Mesothelial cell of epicardium (in vitro differentiated cells): ENCODE measurements at places on chromosomes 4 and X.

DNA sequence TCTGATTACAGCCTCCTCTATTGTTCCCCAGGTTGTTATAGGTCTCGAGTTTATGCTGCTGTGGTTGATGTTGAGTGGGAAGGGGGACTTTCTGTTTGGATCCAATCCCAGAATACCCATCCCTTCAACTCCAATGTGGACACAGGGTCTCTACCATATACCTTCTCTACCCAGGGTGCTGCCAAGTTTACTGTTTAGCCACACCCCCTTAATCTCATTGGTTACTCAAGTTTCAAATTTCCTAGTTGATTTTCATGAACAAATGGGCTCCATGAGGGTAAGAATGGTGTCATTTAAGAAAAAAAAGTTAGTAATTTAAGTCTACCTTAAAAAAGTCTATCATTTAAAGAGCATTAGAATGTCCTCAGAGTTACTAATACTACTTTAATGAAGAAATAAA lies 3.6 kb upstream of the SPP1 start:
- no peak for DNase-seq

- no peak for DNase-seq
These were observed 76.9 kb downstream of the SHROOM3 start for GRCh38 chr4:76511947-76512346.

GRCh38 chr4:181968371-181968770 lies 274.8 kb upstream of the TENM3 start:
- DNase-seq: no peak

DNA sequence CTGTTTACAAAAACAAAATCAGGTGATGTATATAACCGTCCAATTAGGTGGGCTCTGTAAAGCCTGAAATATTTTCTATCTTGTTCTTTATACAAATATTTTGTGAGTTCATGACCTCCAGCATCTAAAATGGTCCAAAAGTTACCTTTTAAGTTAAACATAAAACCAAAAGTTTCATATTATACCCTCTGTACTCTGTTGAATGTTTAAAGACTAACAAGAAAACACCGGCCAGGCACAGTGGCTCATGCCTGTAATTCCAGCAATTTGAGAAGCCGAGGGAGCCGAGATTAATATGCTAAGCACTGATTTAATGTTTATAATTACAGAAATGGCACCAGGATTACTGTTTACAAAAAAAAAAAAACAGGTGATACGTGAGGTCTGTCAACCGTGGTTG lies 328.4 kb downstream of the DHRSX start:
- no peak for DNase-seq

GRCh38 chr4:79917246-79917645 lies 155.8 kb downstream of the ANTXR2 start:
- no peak for DNase-seq

GRCh38 chr4:32778025-32778424 lies 2057.9 kb downstream of the PCDH7 start:
- no peak for DNase-seq

- no peak for DNase-seq
These were observed 15.6 kb downstream of the RBM41 start for GRCh38 chrX:107102980-107103379.

DNA sequence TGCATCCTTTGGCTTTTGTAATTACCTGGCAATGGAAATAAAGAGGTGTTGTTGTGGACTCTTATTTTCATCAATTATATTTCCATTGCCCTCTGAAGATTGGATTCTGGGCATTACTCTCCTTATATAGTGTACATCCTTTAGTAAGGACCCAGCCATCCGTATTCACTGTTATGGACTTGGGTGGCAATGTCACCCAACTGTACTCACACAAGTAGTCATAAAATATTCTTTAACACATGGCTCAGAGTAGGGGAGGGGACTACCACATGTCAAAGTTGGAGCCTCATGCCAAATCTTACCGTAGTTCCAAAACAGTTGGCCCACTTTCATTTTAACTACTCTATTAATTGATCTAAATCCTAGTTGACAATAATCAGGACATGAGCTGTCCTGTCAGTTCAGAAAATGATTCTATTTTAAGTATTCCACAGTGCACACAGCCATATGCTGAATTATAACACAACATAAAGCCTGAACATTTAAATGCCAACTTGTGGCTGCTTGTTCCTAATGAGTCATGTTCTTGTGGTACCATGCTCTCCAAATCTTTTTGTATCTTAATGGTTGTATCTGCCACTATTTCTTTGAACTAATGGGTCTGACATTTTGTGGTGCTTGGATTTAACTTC lies 4.9 kb downstream of the FRAS1 start:
- DNase-seq: no peak

DNA sequence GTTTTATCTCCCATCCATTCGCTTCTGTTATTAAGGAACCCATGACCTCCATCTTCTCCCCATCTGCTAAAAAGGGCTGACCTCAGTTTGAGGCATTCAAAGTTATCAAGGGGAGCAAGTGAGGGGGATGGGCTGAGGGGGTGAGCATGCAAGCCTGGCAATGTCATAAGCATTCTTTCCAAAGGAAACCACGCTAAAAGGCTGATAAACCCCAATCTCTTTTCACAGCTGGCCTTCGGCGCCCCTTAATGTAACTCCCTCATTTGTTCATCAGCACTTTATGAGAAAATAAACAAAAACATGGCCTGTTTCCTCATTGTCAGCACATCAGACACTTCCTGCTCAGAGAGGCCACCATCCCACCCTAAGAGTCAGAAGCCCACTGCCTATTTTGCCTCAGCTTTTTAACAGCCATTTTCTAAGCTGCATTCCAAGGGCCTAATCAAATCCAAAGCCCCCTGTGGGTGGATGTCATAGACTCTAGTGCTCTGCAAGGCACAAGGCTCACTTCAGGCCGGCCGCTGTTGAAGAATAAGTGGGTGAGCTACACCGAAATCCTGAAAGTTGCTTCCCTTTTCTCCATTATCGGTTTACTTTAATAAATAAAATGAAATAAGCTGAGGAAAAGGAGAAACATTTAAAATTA lies 92.0 kb upstream of the SRD5A3 start:
- no peak for DNase-seq

- peak; percentile 94 for DNase-seq
These were observed 69.3 kb downstream of the MGST2 start for GRCh38 chr4:139734875-139735380.

GRCh38 chrX:17397074-17397473 lies 22.1 kb downstream of the NHS start:
- no peak for DNase-seq

GRCh38 chr4:163556177-163556576 lies 61.7 kb downstream of the TMA16 start:
- no peak for DNase-seq

GRCh38 chrX:18149454-18149853 lies 71.2 kb downstream of the BEND2 start:
- DNase-seq: no peak

DNA sequence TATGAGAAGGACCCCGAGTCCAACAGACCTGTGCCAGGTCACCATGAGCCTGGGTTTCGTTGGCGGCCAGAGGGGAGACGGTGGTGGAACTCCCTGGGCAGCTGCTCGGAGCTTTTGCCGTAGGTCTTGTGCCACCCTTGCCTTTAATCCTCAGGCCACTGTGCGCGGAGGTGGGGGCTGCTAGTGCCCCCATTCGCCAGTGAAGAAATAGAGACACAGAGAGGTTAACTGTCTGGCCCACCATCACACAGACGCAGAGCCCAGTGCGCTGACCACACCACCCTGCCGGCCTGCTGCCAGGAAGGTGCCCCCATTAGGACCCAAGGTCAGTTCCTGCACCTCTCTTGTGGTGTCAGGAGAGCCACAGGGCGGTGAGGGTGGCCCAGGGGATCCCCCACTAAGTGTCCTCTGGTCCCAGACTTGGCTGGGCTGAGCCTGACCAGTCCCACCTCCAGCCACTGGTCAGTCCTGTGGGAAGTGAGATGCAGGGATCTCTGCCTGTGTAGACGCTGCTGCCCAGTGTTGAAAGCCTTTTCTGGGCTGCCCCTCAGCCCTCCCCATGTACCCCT lies 28.3 kb upstream of the HTRA3 start:
- DNase-seq: no peak

DNA sequence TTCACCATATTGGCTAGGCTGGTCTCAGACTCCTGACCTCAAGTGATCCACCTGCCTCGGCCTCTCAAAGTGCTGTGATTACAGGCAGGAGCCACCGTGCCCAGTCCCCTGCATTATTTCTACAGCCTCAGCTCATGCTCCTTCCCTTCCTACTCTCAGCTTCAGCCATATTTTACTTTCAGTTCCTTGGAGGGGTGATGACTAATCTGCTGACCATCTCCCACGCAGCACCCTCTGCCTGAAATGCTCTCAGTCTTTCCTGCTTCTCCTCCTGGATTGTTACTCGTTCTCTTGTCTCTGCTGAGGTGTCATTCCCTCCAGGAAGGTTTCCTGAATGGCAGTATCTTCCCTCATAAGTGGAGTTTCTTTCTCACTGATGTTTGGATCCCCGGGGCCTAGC lies 63.3 kb downstream of the MOSPD2 start:
- DNase-seq: no peak

GRCh38 chr4:36159208-36159607 lies 85.1 kb downstream of the ARAP2 start:
- no peak for DNase-seq

DNA sequence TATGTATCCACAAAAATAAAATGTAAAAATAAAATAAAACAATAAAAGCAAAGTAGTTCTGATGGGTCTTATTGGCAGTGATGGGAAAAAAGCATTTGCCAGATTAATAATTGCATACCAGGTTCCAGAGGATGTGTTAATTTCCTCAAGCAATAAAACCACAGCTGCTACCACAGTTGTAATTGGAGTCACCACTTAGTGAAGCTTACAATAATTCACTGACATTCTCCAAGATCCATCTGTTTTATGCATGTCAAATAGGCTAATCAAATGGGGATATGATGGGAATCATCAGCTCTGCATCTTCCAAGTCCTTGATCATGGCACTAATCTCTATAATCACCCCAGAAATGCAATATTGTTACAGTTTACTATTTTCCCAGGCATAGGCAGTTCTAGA lies 123.5 kb upstream of the EMCN start:
- no peak for DNase-seq

- no peak for DNase-seq
These were observed 486.7 kb upstream of the MAGEB2 start for GRCh38 chrX:29728639-29729038.

DNA sequence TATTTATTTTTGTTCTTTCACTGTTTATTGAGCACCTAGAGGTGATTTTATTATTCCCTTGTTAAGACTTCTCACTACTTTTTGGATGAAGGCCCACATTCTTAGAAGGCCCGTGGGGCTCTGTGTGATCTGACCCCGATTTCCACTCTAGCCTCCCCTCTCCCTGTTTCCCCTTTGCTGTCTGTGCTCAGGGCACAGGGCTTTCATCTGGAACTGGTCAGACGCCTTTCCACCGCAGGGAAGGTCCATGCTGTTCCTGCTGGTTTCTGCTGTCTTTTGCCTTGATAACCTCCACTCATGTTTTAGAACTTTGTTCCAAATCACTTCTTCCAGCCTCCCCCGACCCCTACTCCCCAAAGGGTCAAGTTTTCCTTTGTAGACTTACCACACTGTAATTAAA lies 31.3 kb upstream of the ANAPC4 start:
- DNase-seq: no peak

DNA sequence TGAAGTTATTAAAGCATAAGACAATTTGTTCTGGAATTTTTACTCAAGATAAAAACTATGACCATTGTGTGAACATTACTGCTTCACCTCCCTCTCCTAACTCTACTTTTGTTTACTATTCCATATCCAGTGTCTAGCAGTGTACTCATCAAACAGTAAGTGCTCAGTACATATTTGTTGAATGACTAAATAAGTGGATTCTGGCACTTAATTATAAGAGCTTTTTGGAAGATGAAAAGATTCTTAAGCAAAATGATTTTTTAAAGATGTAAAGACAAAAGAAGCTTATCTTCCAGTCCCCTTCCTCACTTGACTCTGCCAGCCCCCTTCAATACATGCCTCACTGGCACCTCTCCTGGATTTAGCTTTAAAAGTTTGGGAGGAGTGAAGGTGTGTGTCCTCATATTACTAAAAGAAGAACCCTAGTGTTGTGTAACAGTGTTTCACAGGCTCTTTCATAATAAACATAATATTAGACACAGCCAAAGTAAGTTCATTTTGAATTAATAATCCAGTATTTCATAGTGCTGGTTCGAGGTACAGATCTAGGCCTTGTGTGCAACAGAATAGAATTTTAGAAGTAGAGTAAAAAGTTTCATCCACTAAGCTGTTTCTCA lies 53.0 kb downstream of the GAB1 start:
- DNase-seq: no peak

GRCh38 chrX:63751481-63751880 lies 33.5 kb downstream of the ARHGEF9 start:
- DNase-seq: no peak

- no peak for DNase-seq
These were observed 11.2 kb downstream of the CDKN2AIP start for GRCh38 chr4:183455431-183456195.

DNA sequence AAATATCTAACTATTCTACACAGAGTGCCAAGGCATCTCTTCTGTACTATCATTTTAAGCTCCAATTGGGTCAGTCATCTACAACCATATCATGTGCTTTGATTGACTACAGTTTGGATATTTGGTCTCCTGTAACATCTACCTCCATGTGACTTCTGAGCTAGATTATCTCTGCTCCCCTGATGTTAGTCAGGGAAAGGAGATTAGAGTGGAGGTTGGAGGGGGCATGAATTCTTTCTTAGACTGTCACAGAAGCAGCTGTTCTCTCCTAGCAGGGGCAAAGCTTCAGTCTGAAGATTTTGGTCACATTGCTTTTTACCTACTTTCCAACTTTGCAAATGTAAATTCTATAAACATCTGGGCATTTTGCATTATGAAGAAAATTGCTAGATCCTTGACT lies 62.6 kb upstream of the C4orf54 start:
- DNase-seq: no peak

GRCh38 chrX:107398115-107398514 lies 51.3 kb upstream of the FRMPD3 start:
- no peak for DNase-seq

DNA sequence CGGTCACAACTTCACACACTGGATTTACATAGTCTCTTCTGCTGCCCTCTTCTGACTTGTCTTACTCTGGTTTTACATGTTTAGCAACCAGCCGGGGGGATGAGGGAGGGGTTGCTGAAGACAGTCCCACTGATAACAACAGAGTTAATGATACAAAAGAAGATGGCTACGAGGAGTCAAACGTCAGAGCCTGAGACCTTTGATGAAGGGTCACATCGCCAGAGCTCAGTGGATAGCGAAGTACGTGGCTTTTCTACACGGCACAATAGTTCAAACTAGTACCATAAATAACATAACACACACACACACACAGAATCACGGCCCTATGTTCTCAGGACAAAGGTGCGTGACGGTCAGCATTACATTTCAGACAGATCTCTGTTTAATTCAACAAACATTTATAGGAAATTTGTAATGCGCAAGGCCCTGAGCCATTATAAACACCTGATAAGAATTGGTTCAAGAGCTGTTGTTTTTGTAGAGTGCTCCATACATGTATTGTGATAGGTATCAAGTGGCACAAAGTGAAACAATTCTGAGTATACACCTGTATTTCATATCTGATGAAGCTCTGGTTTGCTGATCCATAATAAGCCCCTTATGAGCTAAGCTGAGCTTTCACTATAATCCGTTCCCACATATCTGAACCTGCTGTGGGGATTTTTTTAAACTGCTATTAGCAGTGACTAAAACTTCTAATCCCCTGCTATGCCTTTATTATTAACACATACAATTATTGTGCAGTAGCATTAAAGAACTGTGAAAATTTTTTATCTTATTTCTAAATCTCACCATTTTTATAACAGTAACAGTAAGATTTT lies 100.0 kb downstream of the NR3C2 start:
- DNase-seq: no peak

GRCh38 chrX:19899217-19899788 lies 11.9 kb upstream of the SH3KBP1 start:
- DNase-seq: no peak

- no peak for DNase-seq
These were observed 141.4 kb downstream of the PPP3CA start for GRCh38 chr4:101205916-101206315.
